ENCODE measurements at places on chromosomes 12 and 14.

- peak; percentile 7 for DNase-seq
These were observed 444 bp downstream of the DRAM1 start for GRCh38 chr12:101877806-101878242.

GRCh38 chr12:108709697-108710096, 21.6 kb downstream of the CORO1C start:
- DNase-seq: no peak

GRCh38 chr14:80698974-80699373, 242.6 kb downstream of the CEP128 start:
- DNase-seq: no peak

- DNase-seq: no peak
These were observed 171.2 kb downstream of the CEP128 start for GRCh38 chr14:80770114-80770908.

GRCh38 chr12:130439250-130439649, 101.6 kb downstream of the PIWIL1 start:
- no peak for DNase-seq

DNA sequence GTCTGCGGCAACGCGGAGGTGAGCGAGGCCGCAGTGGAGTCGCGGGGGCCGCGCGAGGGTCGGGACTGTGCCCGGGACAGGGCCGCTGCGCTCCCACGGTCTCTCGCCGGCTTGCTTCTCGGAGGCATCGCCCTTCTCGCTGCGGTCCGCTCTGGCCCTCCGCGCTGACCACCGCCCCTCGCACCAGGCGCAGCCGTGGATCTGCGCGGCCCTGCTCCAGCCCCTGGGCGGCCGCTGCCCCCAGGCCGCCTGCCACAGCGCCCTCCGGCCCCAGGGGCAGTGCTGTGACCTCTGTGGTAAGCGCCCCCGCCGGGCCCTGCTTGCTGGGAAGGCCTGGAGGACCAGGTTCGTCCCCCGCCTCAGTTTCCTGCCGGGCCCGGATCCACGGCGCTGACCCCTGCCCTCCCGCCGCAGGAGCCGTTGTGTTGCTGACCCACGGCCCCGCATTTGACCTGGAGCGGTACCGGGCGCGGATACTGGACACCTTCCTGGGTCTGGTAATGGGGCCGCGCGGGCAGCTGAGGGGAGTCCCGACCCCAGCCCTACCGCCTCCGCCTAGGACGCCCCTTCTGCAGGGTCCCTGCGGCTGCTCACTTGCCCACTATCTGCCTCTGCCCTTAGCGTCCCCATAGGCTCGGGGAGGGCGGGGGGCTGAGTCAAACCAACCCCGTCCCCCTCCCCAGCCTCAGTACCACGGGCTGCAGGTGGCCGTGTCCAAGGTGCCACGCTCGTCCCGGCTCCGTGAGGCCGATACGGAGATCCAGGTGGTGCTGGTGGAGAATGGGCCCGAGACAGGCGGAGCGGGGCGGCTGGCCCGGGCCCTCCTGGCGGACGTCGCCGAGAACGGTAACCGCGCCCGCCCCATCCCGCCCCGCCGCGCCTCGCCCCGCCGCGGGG, 7.0 kb downstream of the AMN start:
- DNase-seq: no peak

DNA sequence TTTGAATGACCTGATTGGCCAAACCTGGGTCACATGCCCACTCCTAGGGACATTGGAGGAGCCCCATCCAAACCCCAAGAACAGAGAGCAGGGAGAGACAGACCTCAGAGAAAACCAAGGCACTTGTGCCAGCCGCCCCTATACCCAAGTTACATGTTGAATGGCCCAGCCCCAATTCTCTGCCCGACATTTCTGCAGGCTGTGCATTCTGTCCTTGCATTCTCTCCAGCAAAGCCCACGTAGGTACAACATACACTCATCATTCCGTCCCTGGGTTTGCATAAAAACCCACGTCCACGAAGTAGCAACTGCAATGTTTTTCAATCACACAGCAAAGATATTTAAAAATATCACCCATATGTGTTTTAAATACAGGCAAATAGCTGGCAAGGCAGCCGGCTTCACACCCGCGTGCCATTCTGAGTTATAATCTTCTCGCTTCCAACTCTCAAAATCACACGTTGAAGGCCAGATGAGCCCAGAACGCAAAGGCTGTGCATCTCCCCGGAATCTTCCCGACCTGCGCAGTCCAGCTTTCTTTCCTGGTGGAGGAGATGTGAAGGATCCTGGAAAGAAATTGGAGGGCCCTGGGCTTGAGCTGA, 91.7 kb upstream of the MYL2 start:
- DNase-seq: no peak

DNA sequence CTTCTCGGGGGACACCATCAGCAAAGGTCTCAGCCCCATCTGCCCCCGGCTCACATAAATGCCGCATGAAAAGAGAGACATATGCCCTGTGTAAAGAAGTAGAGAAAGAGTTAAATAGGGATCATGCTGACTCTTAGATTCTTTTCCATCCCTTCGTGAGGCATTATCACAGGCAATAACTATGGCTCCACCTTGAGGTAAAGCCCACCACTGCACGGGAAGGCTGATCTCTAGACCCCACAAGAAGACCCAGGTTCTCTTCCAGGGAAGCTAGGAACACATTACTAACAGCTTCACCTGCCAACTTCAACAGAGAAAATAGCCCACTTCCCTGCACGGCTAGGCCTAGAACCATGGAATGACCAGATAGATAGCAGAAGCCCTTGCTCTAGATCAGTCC, 14.1 kb upstream of the NOP2 start:
- DNase-seq: no peak

DNA sequence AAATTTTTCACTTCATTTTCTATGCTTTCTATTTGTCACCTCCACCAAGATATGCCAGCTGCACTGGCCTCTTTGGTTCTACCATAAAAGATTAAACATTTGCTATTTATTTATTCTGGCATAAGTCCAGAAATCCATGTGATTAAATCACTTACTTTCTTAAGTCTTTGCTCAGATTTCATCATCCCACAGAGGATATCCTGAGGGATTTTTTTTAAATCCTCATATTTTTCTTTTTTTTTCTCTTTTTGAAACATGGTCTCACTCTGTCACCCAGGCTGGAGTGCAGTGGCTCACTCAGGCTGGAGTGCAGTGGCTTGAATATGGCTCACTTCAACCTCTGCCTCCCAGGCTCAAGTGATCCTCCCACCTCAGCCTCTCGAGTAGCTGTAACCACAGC, 645.4 kb upstream of the ATXN7L3B start:
- DNase-seq: no peak

- peak; percentile 24 for DNase-seq
These were observed 121.2 kb upstream of the PLEKHG7 start for GRCh38 chr12:92581604-92582003.

- DNase-seq: no peak
These were observed 476.4 kb downstream of the SOX5 start for GRCh38 chr12:23473071-23473470.

All from germinal center (tissue), 1 donor.